ENCODE measurements at places on chromosomes 11 and 22.

- no peak for DNase-seq
Measured at GRCh38 chr11:84901991-84902390, 725.2 kb downstream of the DLG2 start.

- no peak for DNase-seq
Measured at GRCh38 chr22:24200619-24201212, 19.4 kb downstream of the SUSD2 start.

GRCh38 chr11:104772806-104773241 is 125.4 kb downstream of the CASP12 start:
- no peak for DNase-seq

- no peak for DNase-seq
Measured at GRCh38 chr11:57490456-57491248, 24.9 kb downstream of the SLC43A1 start.
